Activated CD4-positive, CD25-positive, alpha-beta regulatory T cell treated with anti-CD3 and anti-CD28 coated beads, Interleukin-2, amount 50 U/mL, for 24 hours (primary cell): ENCODE measurements at places on chromosomes 5 and 9.

GRCh38 chr9:130301483-130302286 lies 36.1 kb downstream of the HMCN2 start:
- ATAC-seq, result no peak

DNA sequence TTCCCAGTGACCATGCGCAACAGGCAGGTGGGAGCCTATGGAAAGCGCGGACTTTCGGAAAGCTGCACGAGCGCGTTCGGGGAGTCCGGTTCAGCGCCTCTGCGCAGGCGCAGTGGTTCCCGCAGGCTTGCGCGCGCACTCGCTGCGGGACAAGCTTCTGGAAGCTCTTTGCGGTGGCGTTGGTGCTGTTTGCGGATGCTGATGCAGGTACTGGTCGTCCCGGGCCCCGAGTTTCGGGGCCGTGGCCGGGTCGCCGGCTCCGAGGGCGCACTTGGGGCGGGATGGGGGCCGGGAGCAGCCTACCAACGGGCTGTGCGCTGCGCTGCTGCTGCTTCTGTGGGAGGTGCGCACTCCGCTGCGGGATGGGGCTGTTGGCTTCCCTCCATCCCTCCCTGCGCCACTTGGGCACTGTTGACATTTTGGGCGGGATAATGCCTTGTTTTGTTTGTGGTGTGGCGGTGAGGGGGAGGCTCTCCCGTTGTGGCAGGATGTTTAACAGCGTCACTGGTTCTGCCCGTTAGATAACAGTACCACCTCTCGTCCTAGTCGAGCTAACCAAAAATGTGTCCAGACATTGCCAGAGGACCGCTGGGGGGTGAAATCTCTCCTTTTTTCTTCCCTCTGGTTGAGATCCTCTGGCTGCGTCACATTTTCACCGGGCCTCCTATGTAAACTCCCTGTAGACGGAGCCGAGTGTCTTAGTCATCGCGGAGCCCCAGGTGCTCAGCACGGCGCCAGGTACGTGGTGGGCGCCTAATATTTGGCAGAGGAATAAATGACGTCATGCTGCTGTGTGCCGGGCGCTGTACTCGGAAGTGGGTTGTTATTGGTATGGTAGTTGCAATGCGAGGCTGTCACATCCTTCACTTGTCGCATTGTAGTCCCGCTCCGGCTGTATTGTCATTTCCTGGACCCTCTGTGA lies at the start of gene ZNF483:
Gene ZNF483, plus strand, starts transcription at position 124 of the 922 bp plus-strand sequence. CDS start 2,217 bp downstream, outside the sequence.
- ATAC-seq, result peak; percentile 80

DNA sequence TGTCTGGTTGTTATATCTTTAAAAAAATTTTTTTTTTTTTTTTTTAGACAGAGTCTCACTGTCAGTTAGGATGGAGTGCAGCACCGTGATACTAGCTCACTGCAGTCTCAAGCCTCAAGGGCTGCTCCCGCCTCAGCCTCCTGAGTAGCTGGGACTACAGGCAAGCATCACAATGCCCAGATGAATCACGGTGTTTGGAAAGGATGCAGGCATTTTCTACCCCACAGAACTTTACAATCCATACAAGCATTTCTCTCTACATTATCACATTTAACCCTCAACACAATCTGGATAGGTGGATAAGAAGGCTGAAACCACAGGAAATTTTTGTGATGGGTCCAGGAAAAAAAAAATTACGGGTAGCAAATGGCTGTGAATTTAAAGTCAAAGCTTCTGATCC lies 5.8 kb upstream of the PCA3 start:
- no peak for ATAC-seq

DNA sequence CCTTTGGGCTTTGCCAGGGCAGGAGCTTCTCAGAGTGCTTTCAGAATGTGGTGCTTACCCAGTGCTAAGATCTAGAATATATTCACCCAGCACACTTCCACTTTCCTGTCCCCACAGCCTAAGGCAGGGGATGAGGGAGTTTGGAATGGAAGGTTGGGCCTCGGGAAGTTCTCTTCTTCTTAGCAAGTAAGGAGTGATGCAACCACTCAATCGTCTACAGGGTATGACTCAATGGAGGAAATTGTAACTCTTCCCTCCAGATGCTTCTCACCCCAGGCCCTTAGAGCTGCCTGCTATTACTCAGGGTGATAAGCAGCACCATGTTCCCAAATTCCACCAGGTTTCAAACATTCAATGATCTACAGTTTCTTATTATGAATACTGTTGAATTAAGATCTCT lies 30.8 kb upstream of the AGGF1 start:
- ATAC-seq, result no peak
